Aorta (tissue), 5 donors: ENCODE measurements at places on chromosomes 6 and 20. TPM values are rescaled to one million over a fixed set of nuclear protein-coding genes. Genes with fewer than 3 reads are reported as not detected.

DNA sequence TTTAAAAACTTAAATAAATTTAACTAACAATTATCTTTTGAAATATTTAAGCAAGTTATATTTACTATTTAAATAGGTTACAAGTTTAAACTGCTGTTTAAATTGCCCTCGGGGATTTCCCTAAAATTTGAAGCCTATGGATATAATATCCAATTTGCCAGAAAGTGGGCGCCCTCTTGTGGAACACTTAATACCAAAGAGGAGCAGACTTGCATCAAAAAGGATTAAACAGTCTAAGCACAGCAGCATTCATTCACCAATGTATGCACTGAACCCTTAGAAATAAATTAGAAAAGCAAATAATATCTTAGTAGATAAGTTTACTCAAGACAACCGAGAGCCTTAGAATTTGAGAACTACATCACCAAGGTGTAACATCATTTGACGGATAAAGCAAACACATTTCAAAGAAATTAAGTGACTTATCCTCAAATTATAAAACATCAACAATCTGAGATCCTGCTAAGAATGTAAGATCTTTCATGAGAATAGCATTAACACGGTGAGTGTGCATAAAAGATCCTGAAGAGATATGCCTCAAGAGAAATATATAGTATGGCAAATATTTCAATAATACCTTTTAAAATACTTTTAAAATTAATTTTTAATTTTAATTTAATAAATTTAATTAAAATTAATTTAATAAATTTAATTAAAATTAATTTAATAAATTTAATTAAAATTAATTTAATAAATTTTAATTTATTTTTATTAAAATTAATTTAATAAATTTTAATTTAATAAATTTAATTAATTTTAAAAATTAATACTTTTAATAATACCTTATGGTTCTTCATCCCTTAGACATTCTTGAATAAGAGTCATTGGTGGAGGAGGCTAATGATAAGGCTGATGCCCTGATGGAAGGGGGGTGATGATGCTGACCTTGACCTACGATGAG lies 11.5 kb upstream of the MEP1A start:
- H3K27ac ChIP-seq: no peak overlapping the region
- no peaks in the 10 kb centered on the region for H3K4me1 ChIP-seq
- H3K4me3 ChIP-seq: no peak overlapping the region
- no peaks in the 10 kb centered on the region for H3K27me3 ChIP-seq
- DNase-seq: no peak

DNA sequence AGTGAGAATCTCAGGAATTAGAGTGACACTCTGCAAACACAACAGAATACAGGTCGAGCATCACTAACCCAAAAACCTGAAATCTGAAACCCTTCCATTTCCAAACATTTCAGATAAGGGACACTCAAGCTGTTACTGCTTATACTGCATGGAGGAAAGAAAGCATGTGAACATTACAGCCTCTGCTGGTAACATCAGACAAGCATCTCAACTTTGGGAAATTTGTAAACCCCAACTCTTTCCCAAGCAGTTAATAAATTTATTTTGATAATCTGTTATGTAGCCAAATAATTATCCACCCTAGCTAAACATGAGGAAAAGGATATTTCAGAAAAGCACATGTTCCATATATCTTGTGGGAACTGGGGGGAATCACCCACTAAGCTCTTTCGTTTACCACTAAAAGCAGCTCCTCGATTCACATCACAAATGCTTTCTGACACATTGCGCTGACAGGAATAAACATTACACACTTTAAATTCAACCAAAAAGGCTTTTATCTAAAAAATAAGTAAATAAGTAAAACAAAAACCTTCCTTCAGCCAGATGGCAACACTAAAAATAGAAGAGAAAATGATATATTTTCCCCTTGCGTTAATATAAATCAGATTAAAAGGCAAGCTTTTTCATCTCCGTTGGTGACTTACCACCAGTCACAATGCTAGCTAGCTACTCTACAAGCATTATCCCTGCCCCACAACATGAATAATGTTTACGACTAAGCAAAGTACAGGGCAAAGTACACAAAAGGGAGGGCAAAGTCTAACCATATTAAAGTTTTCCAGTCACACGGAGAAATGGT lies 120.8 kb downstream of the MAP7 start:
- H3K27me3 ChIP-seq: no peaks in the 10 kb centered on the region
- no peaks in the 10 kb centered on the region for H3K36me3 ChIP-seq
- no peaks in the 10 kb centered on the region for H3K4me1 ChIP-seq
- H3K4me3 ChIP-seq: no peak overlapping the region

The TSHZ2 gene
- total RNA-seq: 95.4 TPM

GRCh38 chr6:141451511-141452353 lies 681.0 kb upstream of the GJE1 start:
- DNase-seq: no peak
- no peaks in the 10 kb centered on the region for H3K4me1 ChIP-seq
- no peak overlapping the region for H3K27ac ChIP-seq
- H3K36me3 ChIP-seq: no peaks in the 10 kb centered on the region

GRCh38 chr6:99345164-99345563 lies 4.3 kb downstream of the FAXC start:
- H3K27ac ChIP-seq: no peak overlapping the region
- no peak overlapping the region for H3K4me3 ChIP-seq
- DNase-seq: no peak
- peaks cover 2% of the 10 kb centered on the region for H3K4me1 ChIP-seq

DNA sequence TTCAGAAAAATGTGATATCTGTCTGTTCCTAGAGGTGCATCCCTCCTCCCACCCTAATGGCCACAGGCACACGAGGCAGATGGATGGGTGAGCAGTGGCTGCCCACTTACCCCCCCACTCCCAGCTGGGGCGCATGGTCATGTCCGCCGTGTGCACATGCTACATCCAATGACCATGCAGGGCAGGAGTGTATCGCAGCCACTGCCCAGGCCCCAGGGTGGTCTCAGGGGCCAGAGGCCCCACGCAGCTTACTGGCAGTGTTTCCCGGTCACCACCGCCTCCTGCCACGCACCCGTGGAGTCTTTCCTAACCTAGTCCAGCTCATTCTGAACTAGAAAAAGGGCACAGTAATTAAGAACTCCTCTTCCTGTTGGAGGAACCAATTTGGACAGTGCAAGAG lies 11.7 kb upstream of the HTR1B start:
- H3K4me3 ChIP-seq: no peak overlapping the region
- no peak for DNase-seq
- H3K27ac ChIP-seq: no peak overlapping the region
- H3K36me3 ChIP-seq: no peaks in the 10 kb centered on the region
- no peaks in the 10 kb centered on the region for H3K27me3 ChIP-seq

DNA sequence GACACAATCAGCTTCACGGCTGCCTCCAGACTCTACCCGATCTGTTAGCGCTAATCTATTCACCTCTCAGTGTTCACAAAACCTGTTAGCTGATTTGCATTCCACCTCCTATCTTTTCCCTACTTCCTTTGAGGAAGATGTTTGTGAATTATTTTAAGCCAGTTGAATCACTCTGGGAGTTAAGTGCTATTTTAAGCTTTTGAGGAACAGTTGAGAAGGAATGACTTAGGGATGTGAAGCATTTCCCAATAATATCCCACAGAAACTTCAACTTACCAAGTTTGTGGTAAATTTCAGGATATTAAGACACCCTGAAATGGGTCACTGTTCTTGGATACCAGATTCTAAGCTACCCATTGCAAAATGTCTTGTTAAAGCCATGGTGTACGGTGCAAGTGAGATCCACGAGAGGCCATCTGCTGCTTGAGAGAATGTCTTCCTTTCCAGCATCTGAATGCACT lies 145.2 kb upstream of the CITED2 start:
- DNase-seq: no peak
- H3K36me3 ChIP-seq: no peaks in the 10 kb centered on the region
- H3K27ac ChIP-seq: no peak overlapping the region
- no peaks in the 10 kb centered on the region for H3K4me1 ChIP-seq

GRCh38 chr6:121105461-121105860 lies 228.8 kb downstream of the TBC1D32 start:
- no peak overlapping the region for H3K4me3 ChIP-seq
- no peaks in the 10 kb centered on the region for H3K36me3 ChIP-seq
- H3K4me1 ChIP-seq: no peaks in the 10 kb centered on the region
- H3K27me3 ChIP-seq: no peaks in the 10 kb centered on the region
- no peak overlapping the region for H3K27ac ChIP-seq

- no peaks in the 10 kb centered on the region for H3K4me1 ChIP-seq
- DNase-seq: no peak
- no peaks in the 10 kb centered on the region for H3K27me3 ChIP-seq
- H3K36me3 ChIP-seq: no peaks in the 10 kb centered on the region
- H3K4me3 ChIP-seq: no peak overlapping the region
These were observed 21.6 kb upstream of the POM121L2 start for GRCh38 chr6:27333642-27334040.
